Thymus (tissue), 14 donors: ENCODE measurements at places on chromosomes 5 and 9. TPM values are rescaled to one million over a fixed set of nuclear protein-coding genes. Genes with fewer than 3 reads are reported as not detected.

LECT2 gene
- polyA plus RNA-seq: not detected

LCN9 gene
- polyA plus RNA-seq: not detected

ISOC1 gene
- 29.0 TPM for polyA plus RNA-seq

DOCK8 gene
- polyA plus RNA-seq: 60.4 TPM

CCL27 gene
- 48.4 TPM for polyA plus RNA-seq

PRDM9 gene
- polyA plus RNA-seq: 0.02 TPM

DYNC2I2 gene
- polyA plus RNA-seq: 37.5 TPM

MYOZ3 gene
- 0.25 TPM for polyA plus RNA-seq

COL5A1 gene
- 3.2 TPM for polyA plus RNA-seq

FREM1 gene
- 2.1 TPM for polyA plus RNA-seq

PCDHGB1 gene
- 0.11 TPM for polyA plus RNA-seq

GRCh38 chr5:43036409-43036808 lies 3.7 kb downstream of the ANXA2R start:
- DNase-seq: no peak

- no peak for DNase-seq
Observed at GRCh38 chr9:93652604-93653592, 76.5 kb downstream of the PHF2 start.

DNA sequence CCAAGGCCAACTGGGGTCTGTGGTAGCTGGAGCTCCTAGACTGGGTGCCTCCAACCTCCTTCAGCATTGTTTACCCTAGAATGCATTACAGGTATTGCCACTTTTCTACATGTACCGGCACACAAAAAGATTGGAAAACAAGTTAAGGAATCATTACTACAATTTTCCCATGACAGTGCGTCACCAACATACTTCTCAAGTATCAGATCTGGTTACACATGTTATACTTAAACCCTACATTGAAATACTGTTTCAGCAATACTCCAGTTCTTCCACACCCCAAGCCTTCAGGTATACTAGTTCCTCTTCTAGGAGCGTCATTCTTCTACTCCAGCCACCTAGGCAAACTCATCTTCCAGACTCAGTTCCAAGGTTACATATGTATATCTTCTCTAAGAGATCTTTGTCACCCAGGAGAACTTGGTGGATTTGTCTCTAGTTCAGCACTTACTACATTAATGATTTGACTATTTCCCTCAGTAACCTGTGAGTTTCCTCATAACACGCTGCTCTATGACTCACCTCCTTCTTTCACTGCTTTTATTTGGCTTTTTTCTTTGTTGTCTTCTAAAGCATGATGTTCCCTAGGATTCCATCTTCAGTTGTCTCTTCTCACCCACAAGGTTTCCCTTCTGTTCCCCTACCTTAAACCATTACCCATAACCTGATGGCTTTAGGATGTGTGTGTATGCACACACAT lies 217.0 kb downstream of the AP3B1 start:
- DNase-seq: no peak

DNA sequence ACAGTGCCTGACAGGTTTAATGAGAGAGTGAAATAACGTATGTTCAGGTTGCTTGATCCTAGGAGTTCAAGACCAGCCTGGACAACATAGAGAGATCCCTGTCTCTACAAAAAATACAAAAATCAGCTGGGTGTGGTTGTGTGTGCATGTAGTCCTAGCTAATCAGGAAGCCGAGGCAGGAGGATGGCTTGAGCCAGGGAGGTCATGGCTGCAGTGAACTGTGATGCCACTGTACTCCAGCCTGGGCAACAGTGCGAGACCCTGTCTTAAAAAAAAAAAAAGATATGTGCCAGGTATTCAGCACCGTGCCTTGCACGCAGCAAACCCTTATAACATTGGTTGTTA lies 38.8 kb upstream of the SPRY4 start:
- no peak for DNase-seq

DNA sequence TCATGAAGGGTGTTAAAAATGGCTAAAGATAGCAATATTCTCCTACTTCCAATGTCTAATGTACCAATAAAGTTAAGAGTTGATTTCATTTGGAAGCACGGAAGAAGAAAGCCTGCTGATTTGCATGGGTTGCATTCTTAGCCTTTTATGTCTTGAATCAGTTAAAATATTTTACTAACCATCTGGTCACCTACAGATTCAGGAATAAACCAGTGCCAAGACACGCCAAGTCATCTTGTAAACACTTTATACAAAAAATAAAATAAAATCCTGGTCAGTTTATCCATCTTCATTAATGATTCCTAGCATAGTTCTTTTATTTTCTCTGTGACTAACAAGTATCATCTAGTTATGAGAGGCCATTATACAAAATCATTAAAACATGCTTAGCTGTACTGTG lies 1031.6 kb upstream of the WWC1 start:
- no peak for DNase-seq

GRCh38 chr5:162664846-162665245 lies 597.3 kb downstream of the GABRG2 start:
- no peak for DNase-seq

GRCh38 chr5:116225281-116225922 lies 140.6 kb downstream of the COMMD10 start:
- no peak for DNase-seq

GRCh38 chr5:169893010-169893409 lies 87.3 kb downstream of the INSYN2B start:
- no peak for DNase-seq

DNA sequence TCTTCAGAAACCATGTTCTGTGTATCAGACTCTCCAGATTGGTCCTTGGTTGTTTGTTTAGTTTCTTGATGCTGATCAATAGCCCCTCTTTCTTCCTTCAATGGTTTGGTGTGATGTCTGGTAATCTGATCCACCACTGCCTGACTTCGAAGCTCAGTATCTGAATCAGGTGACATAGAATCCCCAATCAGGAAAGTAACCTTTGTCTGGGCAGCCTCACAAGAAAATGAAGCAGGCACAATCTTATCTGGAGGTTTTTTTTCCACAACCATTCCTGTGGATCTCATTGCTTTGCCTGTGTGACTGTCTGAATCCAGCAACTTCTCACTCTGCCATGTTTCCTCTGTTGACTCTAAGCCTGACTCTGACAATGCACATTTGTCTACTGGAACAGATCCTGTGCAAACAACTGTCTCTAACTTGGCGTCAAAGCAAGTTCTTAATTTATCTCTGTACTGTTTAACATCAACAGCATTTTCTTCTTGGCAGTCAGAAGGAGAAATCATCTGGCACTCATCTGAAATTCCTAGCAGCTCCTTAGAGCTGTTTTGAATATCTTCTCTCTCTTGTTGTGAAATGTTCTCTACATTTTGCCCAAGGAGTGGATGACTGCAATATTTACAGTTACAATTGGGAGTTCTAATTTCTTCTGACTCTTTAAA lies 37.1 kb upstream of the RAPGEF6 start:
- no peak for DNase-seq

GRCh38 chr9:4382722-4383317 lies 83.0 kb upstream of the GLIS3 start:
- no peak for DNase-seq

DNA sequence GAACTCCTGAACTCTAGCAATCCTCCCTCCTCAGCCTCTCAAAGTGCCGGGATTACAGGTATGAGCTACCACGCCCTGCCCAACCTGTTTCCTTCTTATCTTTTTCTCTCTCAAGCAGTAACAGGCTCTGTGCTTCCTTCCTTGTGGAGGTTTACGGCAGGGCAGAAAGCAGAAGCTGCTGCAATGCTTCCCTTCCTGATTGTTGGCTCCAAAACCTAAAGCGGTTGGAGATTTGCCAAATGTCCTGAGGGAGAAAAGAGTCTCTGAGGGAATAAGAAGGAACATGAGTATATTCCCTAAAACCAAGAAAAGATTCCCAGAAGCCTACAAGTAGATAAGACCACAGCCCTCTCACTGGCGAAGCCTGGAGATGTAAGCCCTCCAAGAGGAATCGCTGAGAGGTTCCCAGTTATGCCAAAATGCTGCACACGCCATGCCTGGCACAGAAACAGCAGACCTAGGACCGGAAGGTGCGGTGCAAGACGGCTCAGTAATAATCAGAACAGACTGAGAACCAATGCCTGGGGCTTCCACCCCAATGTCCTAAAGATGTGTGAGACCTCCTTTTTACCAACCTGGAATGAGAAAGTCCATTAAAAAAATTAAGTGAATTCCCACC lies 73.2 kb downstream of the APTX start:
- DNase-seq: no peak

GRCh38 chr9:109821711-109822110 lies 41.7 kb downstream of the PALM2AKAP2 start:
- DNase-seq: no peak

DNA sequence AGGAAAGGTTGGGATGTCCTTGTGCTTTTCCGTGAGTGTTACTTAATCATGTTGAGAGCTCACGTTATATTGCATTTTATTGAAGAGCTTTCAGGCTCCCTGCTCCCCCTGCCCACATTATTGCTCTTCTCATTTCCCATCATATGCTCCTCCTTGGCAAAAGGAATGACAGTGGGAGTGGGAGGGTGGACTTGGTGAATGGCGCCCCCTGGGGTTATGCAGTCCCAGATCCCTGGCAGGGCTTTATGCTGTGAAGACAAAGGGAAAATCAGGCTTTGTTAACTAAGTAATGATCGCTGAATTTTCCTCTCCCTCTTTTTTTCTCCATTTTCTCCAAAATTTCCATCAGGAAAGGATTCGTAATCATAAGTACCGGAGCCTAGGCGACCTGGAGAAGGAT lies 166.6 kb downstream of the SMARCA2 start:
- DNase-seq: no peak

GRCh38 chr9:132446887-132447286 lies 36.9 kb downstream of the CFAP77 start:
- no peak for DNase-seq

GRCh38 chr5:58121391-58121790 lies 338.5 kb downstream of the PLK2 start:
- no peak for DNase-seq

GRCh38 chr9:120677965-120678364 lies 36.3 kb downstream of the MEGF9 start:
- no peak for DNase-seq

DNA sequence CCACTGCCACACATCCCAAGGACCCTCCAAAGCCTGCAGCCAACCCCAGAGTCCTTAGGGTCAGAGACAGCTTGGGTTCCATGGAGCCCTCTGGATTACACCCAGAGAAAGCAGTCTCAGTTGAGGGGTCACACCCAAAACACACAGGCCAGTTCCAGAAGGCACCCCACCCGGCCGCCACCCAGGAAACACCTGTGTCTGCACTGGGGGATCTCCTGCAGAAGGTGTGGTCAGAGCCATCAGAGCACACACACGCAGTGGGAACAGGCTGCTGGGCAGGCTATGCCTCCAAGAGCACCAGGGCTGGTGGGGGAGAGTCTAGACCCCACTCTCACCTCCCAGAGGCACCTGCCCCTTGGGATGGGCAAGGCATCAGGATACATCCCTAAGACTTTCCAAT lies 27.3 kb downstream of the NIPAL4 start:
- DNase-seq: no peak

GRCh38 chr5:74122979-74123590 lies 497.1 kb downstream of the ARHGEF28 start:
- no peak for DNase-seq

DNA sequence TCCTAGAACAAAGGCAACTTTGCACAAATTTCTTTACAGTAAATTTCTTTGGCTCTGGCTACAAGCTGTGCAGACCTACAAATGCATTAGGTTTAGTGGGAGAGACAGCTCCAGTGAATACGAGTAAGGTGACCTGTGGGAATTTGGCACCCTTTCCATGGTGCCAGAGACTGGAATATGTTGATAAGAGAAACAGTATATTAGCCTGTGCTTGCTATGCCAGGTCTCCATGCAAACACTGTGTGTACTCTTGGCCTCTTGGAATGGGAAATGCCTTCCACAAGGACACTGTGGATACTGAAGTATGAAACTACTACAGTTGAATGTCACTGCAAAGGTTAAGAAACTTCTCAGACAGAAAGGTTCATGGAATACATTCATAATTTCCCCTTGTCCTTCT lies 458.5 kb downstream of the IRX1 start:
- no peak for DNase-seq

GRCh38 chr9:37426846-37427245 lies 4.3 kb downstream of the GRHPR start:
- DNase-seq: no peak

DNA sequence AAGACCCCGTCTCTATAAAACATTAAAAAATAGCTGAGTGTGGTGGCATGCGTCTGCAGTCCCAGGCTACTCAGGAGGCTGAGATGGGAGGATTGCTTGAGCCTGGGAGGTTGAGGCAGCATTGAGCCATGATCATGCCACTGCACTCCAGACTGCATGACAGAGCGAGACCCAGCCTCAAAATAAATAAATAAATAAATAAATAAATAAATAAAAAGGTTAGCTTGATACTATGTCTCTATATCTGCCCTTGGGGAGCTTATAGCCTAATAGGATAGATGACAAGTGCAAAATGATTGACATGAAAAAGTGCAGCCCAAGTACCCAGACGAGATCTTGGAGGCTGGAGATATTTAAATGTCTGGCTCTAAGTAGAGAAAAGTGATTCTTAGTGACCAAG lies 122.6 kb downstream of the PDE4D start:
- no peak for DNase-seq

DNA sequence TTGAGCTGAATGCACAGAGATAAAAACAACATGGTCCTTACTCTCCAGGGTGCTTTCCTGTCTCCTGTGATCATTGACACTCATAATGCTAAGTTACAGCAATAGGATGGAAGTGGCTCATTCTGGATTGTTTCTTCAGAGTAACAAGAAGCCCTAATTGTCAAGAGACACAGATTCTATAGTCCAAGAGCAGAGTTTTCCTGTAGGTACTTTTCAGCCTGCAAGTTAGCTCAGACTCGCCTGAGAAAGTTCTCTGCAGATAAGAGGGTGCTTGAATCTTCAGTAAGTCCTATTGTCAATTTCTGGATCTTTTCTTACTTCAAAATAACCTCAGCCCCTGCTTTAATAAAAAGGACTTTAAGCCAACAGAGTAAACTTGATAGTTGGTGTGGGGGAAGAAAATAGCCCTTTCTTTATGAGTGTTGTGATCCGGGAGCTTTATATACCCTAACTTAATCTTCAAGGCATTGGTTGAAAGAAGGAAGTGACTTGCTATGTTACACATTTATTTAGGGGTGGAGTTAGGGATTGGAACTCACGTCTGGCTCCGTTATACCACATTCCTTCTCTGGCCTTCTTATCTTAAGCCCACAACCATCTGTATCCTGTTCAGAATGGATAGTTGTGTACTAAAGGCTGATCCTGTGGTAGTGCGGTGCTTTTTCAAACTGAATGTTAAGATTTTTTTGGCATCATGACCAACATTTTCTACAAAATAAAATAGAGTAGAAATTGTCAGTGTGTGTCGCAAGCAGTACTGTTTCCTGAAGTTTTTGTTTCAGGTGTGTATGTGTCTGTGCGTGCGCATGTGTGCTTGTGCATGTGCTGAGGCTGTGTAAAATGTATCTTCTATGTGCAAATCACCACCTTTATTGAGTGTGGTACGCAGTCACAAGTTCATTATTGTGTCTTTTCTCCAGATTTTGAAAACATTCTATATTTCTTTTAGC lies 173.9 kb downstream of the WDR70 start:
- no peak for DNase-seq

DNA sequence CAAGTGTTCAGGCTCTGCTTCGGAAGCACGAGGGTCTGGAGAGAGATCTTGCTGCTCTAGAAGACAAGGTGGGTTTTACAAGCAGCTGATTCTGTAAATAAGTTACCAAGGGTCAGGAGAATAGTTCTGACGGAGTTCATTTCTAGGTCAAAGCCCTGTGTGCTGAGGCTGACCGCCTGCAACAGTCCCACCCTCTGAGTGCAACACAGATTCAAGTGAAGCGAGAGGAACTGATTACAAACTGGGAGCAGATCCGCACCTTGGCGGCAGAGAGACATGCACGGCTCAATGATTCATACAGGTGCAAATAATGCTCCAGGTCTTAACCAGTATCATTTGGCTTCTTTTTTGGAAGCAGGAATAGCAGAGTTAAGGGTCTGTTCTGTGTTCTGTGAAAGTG lies 24.8 kb downstream of the SPTAN1 start:
- no peak for DNase-seq
